ENCODE measurements at places on chromosomes 1 and 21.

- peak; percentile 67 for DNase-seq
Measured at GRCh38 chr1:25800703-25801377, 847 bp downstream of the SELENON start.

DNA sequence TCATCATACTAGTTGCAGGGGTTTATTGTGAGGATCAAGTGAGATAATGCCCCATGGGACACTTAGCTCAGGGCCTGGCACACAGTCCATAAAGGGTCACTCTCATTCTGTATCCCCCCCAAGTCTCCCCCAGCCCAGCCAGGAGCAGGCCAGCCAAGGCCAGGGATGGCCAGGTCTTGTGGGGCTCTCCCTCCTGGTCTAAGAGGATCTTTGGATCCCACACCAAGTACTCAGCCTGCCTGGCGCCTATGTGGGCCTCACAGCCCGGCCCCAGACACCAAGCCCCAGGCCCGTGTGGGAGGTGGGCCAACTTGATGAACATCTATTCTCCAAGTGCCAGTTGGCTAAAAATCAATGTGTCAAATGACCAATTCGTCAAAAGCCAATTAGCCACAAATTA, 117.8 kb downstream of the GLIS1 start:
- DNase-seq, result no peak

DNA sequence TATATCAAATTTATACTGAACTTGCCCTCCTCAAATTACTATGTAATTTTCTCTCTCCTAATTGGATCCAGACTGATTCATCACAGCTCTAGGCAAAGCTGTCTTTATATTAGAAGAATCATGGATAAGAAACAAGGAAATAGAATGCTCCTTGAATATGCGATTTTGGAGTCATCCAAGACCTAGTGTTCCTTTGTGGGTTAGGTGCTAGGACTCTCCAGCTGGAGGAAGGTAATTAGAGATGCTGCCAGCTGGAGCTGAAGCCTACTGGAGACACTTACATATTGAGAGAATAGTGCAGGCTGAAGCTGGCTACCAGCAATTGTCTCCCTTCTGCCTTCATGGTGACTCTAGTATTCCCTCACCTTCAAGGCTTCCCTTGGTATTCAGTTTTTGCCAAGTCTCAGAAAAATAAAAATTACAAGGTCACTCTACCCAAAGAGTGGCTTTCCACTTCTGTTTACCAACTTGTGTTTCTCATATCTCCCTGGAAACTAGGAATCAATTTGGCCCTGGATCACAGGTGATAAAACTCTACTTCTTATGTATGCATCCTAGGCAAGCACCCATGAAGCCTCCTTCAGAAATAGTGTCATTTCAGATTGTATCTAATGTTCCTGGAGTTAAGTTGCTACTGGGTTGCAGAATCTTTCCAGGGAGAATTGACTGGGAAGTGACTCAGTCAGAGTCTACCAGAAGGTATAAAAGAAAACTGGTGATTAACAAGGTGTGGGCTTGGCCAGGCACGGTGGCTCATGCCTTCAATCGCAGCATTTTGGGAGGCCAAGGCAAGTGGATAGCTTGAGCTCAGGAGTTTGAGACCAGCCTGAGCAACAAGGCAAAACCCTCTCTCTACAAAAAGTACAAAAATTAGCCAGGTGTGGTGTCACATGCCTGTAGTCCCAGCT, 24.4 kb upstream of the DOCK7 start:
- DNase-seq, result no peak

DNA sequence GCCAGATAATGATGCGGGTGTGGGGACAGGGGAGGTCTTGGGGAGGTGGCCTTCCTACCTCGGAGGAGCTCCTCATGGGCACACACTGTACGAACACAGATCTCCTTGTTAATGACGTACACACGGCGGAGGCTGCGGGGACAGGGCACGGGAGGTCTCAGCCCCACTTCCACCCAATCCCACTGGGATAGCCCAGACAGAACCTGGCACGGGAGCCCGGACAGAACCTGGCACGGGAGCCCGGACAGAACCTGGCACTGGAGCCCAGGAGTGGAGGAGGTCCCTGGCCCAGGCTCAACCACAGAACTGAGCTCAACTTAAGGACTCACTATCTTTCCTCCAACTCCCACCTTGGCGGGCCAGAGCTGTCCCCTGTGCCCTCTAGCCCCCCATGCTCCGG, 5.2 kb downstream of the MFAP2 start:
- no peak for DNase-seq

GRCh38 chr1:76659171-76659940, 207.9 kb upstream of the ST6GALNAC5 start:
- no peak for DNase-seq

GRCh38 chr1:114352797-114353196, 158.2 kb downstream of the TRIM33 start:
- DNase-seq, result peak; percentile 94

GRCh38 chr1:94070865-94071264, 50.1 kb downstream of the ABCA4 start:
- peak; percentile 82 for DNase-seq

- DNase-seq, result no peak
Measured at GRCh38 chr1:61202854-61203598, 120.7 kb downstream of the NFIA start.

GRCh38 chr1:67031121-67031858, 22.7 kb downstream of the SLC35D1 start:
- DNase-seq, result no peak

DNA sequence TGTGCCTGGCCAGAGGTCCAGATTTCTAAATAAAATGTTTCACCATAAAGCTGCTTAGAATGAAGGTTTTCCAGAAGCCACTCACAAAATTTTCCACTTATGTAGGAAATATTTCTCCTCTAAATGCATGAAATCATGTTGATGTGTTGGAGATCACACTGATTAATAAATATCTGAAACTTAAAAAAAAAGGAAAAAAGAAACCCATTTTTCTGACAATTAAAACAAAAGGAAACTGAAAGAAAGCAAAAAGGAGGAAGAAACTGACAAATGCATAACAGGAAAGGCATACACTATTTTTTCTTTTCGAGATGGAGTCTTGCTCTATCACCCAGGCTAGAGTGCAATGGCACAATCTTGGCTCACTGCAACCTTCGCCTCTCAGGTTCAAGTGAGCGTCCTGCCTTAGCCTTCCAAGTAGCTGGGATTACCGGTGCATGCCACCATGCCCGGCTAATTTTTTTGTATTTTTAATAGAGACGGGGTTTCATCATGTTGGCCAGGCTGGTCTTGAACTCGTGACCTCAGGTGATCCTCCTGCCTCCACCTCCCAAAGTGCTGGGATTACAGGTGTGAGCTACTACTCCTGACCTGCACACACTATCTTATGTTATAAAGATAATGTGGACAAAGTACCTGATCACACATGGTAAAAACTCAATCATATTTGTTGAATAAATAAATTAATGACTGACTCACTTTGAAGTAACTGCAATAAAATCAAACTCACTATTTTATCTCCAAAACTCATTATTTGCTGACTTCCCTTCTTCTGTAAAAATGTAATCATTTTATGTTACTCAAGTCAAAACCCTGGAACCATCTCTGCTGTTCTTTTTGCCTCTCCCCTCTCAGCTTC, 149.8 kb upstream of the NR5A2 start:
- no peak for DNase-seq
